ENCODE measurements at places on chromosomes 2 and 18. TPM values are rescaled to one million over a fixed set of nuclear protein-coding genes. Genes with fewer than 3 reads are reported as not detected.

GRCh38 chr2:205654878-205655605 is 27.3 kb upstream of the NRP2 start:
- DNase-seq, result peak; percentile 43

DNA sequence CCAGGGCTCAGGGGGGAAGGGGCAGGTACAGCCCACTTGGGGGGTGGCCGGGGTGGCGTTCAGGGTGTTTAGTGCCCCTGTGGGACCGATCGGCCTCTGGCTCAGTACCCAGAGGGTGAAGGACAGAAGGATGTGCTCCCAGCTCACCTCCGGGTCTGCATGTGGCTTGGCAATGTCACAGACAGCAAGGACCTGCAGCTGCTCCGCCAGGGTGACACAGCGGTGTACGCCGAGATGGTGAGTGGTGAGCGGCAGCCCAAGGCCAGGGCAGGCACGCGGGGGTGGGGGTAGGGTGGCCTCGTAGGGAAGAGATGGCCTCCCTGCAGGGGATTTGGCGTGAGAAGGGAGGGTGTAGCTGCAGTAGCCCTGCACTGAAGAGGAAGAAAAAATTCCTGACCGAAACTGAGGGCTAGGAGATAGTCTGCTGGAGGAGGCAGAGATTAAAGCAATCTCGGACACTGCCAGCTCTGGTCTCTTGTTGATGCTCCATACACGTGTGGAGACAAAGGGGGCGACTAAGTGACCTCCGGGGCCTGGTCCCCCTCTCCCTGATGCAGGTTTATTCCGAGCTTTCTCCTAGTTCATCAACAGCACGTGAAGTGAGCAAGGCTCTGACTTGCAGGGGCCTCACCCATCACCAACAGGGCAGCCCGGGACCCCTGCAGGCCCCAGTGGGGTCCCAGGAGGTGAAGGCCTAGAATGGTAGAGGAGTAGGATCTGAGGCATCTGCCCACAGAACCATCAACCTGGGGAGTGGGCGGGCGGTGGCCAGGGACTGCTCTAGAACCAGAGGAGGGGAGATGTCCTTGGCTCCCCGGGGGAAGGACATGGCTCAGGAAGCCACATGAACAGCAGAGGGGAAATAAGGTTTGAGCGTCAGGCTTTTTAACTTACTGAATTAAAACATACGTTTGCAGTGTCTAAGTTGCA is 45.4 kb downstream of the FER1L5 start:
- no peak for DNase-seq

- no peak for DNase-seq
These were observed 26.4 kb upstream of the FZD7 start for GRCh38 chr2:202007015-202007982.

DNA sequence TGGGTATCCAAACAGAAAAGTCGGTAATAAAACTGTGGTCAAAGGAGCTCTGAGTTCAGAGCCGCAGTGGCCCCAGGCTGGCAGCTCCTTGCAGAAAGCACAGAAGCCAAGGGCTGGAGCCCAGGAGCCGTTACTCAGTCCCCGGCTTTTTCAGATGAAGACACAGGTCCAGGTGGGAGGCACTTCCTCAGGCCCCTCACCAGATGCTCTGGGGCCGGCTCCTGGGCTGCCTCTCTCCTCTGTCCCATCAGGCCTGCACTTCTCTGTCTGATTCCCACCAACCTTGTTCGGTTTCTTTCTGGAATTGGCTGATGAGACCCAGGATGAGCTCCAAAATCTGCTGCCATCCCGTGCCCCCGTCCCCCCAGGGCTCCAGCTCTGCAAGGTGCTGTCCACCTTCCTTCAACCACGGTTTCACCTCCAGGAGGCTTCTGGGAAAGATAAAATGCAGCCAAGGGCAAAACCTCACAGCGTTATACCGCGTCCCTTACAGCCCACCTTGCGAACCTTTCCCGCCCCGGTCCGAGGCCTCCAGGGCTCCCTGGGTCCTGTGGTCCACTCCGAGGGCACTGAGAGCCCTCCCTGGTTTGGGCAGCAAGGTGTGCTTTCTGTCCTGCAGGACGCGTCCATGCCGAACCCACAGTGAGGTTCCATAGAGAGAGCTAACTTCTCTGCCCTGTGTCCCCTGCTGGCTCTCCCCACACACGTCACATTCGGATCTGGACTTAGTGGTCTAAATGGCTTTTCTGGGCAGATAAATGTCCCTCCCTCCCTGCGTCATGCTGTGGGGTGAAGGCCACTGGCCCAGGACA is 102.9 kb downstream of the TPO start:
- DNase-seq, result no peak

DNA sequence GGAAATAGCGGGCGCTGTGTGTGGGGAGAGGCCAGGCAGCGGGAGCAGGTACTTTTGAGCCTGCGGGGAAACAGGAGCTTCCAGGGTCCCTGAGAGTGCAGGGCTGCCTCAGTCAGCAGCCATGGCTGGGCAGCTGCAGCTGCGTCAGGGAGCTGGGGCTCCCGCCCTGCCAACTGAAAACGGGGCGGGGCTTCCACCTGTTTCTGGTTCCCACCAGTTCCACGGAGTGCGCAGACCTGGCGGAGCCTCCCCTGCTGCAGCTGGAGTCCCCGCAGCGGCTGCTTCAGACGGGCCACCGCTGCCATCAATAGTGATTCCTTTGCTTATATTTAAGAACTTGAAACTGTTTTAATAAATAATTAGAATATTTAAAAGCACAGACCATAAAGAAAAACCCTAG is 30.6 kb upstream of the RPRM start:
- DNase-seq, result no peak

- DNase-seq, result peak; percentile 58
These were observed at the start of gene TET3 for GRCh38 chr2:73984203-73984921. TET3 (plus strand) TSS chr2:73984910; CDS start chr2:73986404, 1,494 bp downstream.

DNA sequence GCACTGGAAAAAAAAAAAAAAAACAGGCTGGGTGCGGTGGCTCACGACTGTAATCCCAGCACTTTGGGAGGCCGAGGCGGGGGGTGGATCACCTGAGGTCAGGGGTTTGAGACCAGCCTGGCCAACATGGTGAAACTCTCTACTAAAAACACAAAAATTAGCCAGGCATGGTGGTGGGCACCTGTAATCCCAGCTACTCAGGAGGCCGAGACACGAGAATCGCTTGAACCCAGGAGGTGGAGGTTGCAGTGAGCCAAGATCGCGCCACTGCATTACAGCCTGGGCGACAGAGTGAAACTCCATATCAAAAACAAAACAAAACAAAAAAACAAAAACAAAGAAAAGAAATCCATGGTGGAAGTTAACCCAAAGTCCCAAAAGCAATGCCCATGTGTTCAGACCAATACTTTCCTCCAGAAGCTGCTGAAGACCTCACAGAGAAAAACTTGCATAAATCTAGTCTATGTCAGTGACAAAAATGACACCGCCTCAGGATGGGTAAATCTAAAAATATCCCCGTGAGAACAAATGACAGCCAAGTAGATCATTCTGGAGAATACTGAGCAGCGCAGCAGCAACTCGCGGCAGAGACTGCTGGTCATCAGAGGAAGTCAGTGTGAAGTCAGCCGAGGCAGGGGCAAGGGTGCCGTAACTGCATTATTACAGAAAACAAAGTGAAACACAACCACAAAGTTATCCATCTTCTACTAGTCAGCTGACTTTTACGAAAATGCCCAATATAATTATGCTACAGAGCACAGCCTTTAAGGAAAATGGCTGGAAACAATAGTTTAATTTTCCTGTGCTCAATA is 41.0 kb downstream of the LPIN2 start:
- no peak for DNase-seq

GRCh38 chr2:146540271-146540932 is 1304.4 kb upstream of the ACVR2A start:
- no peak for DNase-seq

DNA sequence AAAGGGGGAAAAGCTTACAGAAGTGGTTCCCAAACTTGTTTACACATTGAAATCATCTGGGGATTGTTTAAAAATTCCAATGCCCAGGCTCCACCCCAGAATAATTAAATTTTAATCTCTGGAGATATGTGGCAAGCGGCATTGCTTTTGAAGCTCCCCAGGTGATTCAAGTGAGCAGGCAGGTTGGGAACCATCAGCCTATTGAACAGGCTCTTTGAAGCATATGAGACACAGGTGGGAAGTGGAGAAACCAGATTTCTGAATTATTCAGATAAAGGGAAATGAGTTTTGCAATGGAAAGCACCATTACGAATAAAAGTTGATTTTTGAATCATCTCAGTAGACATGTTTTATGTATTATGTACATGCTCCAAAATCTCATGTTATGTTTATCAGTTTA is 57.6 kb upstream of the NOSTRIN start:
- DNase-seq, result no peak

Gene KIAA2012
- total RNA-seq, result not detected

Gene CCBE1
- total RNA-seq, result 26.3 TPM

Gene ZNF514
- total RNA-seq, result 5.0 TPM

Gene GDF7
- not detected for total RNA-seq

Gene CRYBA2
- not detected for total RNA-seq

Gene REG3A
- not detected for total RNA-seq

Gene ALLC
- not detected for total RNA-seq

Measured in MG63 (cell line).